ENCODE measurements at places on chromosomes 6 and 20. TPM values are rescaled to one million over a fixed set of nuclear protein-coding genes. Genes with fewer than 3 reads are reported as not detected.

GRCh38 chr6:143718472-143718871, 40.7 kb downstream of the PHACTR2 start:
- no peak for DNase-seq
- H3K36me3 ChIP-seq: no peaks in the 10 kb centered on the region
- H3K4me3 ChIP-seq: no peak overlapping the region
- H3K27me3 ChIP-seq: no peaks in the 10 kb centered on the region

DNA sequence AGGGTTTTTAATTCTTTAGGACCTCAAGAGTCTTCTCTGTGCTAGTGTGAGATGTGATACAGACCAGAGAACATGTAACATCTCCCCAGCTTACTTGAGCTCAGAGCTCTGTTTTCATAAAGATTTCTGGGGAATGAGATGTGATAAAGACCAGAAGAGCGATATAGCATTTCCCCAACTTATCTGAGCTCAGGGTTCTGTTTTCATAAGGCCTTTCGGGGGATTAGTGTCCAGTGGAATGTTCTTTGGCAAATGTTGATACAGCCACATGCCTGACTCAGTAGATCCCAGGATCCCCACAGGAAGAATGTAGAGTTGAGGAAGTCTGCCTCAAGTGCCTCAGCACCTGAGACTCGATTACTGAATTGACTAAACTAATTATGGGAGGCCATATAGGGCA, 18.7 kb upstream of the TOP1 start:
- no peaks in the 10 kb centered on the region for H3K4me1 ChIP-seq
- H3K4me3 ChIP-seq: no peak overlapping the region
- no peaks in the 10 kb centered on the region for H3K36me3 ChIP-seq
- H3K27ac ChIP-seq: no peak overlapping the region
- no peaks in the 10 kb centered on the region for H3K27me3 ChIP-seq

GRCh38 chr6:40714576-40715564, 127.7 kb upstream of the LRFN2 start:
- H3K36me3 ChIP-seq: no peaks in the 10 kb centered on the region
- H3K27me3 ChIP-seq: no peaks in the 10 kb centered on the region
- H3K27ac ChIP-seq: no peak overlapping the region
- H3K4me1 ChIP-seq: no peaks in the 10 kb centered on the region
- DNase-seq: peak; percentile 61
- no peak overlapping the region for H3K4me3 ChIP-seq

GRCh38 chr6:7897461-7898192, 13.0 kb downstream of the TXNDC5 start:
- no peak overlapping the region for H3K4me3 ChIP-seq
- no peak for DNase-seq
- no peak overlapping the region for H3K27ac ChIP-seq
- no peaks in the 10 kb centered on the region for H3K27me3 ChIP-seq

GRCh38 chr20:48364688-48365421, 462.9 kb downstream of the PREX1 start:
- no peak overlapping the region for H3K27ac ChIP-seq
- no peaks in the 10 kb centered on the region for H3K27me3 ChIP-seq
- H3K4me1 ChIP-seq: no peaks in the 10 kb centered on the region
- H3K36me3 ChIP-seq: no peaks in the 10 kb centered on the region
- H3K4me3 ChIP-seq: no peak overlapping the region

DNA sequence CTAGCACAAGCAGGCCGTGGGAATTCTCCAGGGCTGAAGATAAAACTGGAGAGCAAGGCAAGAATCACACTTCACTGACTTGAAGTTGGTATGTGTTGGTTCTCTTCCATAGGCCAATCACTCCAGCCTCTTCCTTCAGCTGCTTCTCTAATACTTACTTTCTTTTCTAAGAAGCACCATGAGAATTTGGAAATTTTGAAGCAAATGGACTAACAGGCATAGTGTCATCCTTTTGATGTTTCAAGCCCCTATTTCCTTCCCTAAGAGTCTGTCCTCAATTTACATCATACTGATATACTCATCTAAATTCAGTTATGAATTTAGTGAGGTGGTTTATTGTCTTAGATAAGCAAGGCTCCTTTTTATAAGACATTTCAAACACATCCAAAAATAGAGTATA, 24.0 kb downstream of the SLC26A8 start:
- H3K4me3 ChIP-seq: no peak overlapping the region
- no peaks in the 10 kb centered on the region for H3K36me3 ChIP-seq
- no peak overlapping the region for H3K27ac ChIP-seq
- DNase-seq: no peak
- H3K4me1 ChIP-seq: no peaks in the 10 kb centered on the region

- no peaks in the 10 kb centered on the region for H3K36me3 ChIP-seq
- no peak for DNase-seq
- no peaks in the 10 kb centered on the region for H3K4me1 ChIP-seq
- H3K27me3 ChIP-seq: no peaks in the 10 kb centered on the region
- H3K27ac ChIP-seq: no peak overlapping the region
- no peak overlapping the region for H3K4me3 ChIP-seq
Measured at GRCh38 chr6:145148776-145149175, 586.5 kb downstream of the EPM2A start.

- H3K4me1 ChIP-seq: no peaks in the 10 kb centered on the region
- no peak overlapping the region for H3K27ac ChIP-seq
- H3K27me3 ChIP-seq: no peaks in the 10 kb centered on the region
- H3K4me3 ChIP-seq: no peak overlapping the region
Measured at GRCh38 chr6:43936476-43936875, 166.5 kb downstream of the VEGFA start.

GRCh38 chr6:149960488-149960887, 3.3 kb upstream of the ULBP1 start:
- no peaks in the 10 kb centered on the region for H3K4me1 ChIP-seq
- no peaks in the 10 kb centered on the region for H3K36me3 ChIP-seq
- no peak overlapping the region for H3K4me3 ChIP-seq
- H3K27ac ChIP-seq: no peak overlapping the region
- no peak for DNase-seq

GRCh38 chr20:50226093-50226974, 35.7 kb downstream of the CEBPB start:
- no peaks in the 10 kb centered on the region for H3K36me3 ChIP-seq
- no peak for DNase-seq
- no peaks in the 10 kb centered on the region for H3K4me1 ChIP-seq
- no peak overlapping the region for H3K4me3 ChIP-seq
- peak overlapping the region; percentile 91 for H3K27ac ChIP-seq
- H3K27me3 ChIP-seq: no peaks in the 10 kb centered on the region

- no peaks in the 10 kb centered on the region for H3K27me3 ChIP-seq
- H3K4me3 ChIP-seq: peak overlapping the region; percentile 40
- DNase-seq: no peak
- H3K27ac ChIP-seq: peak overlapping the region; percentile 64
- H3K4me1 ChIP-seq: no peaks in the 10 kb centered on the region
Measured at GRCh38 chr6:150720774-150721233, 121.1 kb downstream of the PLEKHG1 start.

GRCh38 chr20:34943808-34944567, 11.6 kb downstream of the GSS start:
- no peaks in the 10 kb centered on the region for H3K36me3 ChIP-seq
- H3K27me3 ChIP-seq: no peaks in the 10 kb centered on the region
- H3K4me3 ChIP-seq: no peak overlapping the region
- H3K27ac ChIP-seq: peak overlapping the region; percentile 52

GRCh38 chr20:62588458-62589149, 53.7 kb upstream of the SLCO4A1 start:
- no peaks in the 10 kb centered on the region for H3K4me1 ChIP-seq
- peaks cover 70% of the 10 kb centered on the region for H3K27me3 ChIP-seq
- no peaks in the 10 kb centered on the region for H3K36me3 ChIP-seq
- no peak overlapping the region for H3K27ac ChIP-seq

DNA sequence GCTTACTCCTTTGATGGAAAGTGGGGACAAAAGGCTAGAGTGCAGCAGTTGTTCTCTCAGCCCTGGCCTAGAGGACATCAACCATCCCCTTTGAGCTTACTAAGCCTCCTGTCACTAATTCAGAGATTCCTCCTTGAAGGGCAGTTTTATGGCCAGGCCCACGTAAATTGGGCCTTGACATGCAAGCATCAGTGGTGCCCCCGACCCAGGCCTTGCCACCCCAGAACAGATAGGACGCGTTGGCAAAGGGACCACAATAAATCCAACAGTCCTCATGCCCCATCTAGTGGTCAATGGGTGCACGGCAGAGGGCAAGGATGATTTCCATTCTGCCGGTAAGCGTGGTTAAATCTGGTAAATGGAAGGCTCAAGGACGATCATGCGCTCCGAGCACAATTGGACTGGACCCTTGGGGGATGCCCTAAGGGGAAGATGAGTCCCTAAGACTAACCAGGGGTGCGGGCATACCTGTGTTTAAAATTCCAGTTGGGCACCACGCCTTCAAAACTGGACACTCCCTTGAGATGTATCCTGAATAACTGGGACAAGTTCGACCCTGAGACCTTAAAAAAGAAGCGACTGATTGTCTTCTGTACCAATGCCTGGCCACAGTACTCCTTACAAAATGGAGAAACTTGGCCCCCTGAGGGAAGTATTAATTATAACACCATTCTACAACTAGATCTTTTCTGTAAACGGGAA, 32.6 kb downstream of the CEP85L start:
- no peaks in the 10 kb centered on the region for H3K27me3 ChIP-seq
- no peaks in the 10 kb centered on the region for H3K36me3 ChIP-seq
- H3K27ac ChIP-seq: no peak overlapping the region

- no peaks in the 10 kb centered on the region for H3K4me1 ChIP-seq
- no peak for DNase-seq
- peak overlapping the region; percentile 3 for H3K4me3 ChIP-seq
- H3K27me3 ChIP-seq: no peaks in the 10 kb centered on the region
- H3K27ac ChIP-seq: peak overlapping the region; percentile 40
- H3K36me3 ChIP-seq: no peaks in the 10 kb centered on the region
Measured at GRCh38 chr6:26295691-26296555, 69.1 kb upstream of the BTN3A2 start.

DNA sequence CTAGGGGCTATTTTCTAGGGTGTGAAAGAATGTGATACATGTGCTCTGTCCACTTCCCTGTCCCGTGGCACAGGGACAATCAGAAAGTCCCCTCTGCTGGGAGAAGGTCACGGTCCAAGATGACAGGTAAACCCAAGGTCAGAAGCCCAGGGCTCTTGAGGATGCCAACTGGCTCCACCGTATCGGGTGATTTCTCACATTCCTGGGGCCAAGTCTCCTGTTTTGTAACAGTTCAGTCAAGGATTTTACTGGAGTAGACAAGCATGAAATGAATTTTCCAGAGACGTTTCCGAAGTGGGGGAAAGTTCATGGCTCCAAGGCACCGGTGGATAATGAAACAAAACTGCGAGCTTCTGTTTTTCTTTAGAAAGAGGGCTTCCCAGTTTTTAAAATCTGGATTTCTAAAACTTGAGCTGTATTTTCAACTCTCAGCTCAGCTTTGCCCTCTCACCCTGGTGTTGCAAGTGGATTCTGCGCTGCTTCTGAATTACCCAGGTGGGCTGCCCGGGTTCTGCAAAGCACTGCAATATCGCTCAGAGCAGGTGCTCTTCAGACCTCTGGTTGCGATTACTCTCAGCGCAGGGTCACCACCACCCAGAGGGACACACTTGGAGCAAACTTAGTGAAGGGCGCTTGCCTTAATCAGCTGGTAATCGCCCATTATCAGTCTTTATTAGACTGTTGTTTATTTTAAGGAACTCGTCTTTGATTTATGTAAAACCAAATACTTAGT, 64.4 kb upstream of the TMEM170B start:
- H3K4me3 ChIP-seq: peak overlapping the region; percentile 18
- peak overlapping the region; percentile 44 for H3K27ac ChIP-seq
- no peaks in the 10 kb centered on the region for H3K27me3 ChIP-seq
- no peaks in the 10 kb centered on the region for H3K4me1 ChIP-seq

DNA sequence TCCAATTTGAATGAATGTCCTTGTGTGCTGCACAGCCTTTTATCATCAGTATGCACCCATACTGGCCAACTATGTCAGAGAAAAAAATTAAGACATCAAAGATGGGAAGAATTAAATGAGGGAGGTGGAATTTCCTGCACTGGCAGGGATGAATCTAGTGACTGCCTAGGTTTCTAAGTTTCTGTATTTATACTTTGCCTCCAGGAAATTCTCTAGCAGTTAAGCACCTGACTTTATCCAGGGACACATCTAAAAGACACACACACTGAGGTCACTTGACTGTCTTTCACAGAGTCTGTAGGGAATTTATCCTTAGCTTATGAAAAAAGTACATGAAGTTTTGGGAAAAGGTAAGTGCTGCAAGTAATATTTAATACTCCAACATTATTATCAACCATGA, 636.5 kb upstream of the PTCHD4 start:
- no peak overlapping the region for H3K4me3 ChIP-seq
- no peaks in the 10 kb centered on the region for H3K36me3 ChIP-seq
- no peaks in the 10 kb centered on the region for H3K27me3 ChIP-seq
- H3K27ac ChIP-seq: no peak overlapping the region
- no peak for DNase-seq
- H3K4me1 ChIP-seq: no peaks in the 10 kb centered on the region

DNA sequence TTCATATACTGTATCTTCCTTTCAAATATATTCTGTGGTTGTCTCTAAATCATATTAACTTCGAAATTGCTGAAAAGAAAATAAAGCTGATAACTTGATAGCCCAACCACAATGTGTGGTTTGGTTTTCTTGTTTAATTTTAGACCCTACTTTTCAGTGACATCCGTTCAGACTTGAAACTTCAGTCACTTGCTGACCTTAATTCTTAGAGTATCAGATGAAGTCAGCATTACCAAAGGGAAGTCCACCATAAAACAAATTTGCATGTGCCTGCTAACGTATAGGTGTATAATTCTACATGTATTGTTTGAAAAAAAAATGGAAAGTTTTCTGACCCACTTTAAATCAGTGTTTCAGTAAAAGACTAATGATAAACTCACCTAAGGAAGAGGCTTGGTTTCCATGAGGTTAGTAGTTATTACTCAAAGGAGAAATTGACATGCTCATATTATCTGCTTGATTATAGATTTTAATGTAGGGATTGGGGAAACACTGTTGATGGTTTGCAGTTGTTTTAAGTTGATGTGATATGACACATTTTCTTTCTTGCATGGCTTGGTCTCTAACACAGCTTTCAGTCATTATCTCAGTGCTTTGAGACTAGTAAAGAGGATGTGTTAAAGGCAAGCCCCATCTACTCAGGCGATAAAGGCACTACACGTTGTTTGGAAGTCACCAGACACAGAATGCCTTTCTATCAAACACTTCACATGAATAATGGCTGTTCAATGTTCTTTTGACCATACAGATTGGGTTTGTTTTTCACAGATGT, 5.2 kb upstream of the IL17A start:
- H3K36me3 ChIP-seq: no peaks in the 10 kb centered on the region
- no peak overlapping the region for H3K27ac ChIP-seq
- DNase-seq: no peak

The GHRH gene
- not detected for total RNA-seq

The VSTM2L gene
- total RNA-seq: 0.44 TPM

The TP53INP2 gene
- 8.0 TPM for total RNA-seq

The C6orf89 gene
- 32.8 TPM for total RNA-seq

The GNMT gene
- total RNA-seq: 5.9 TPM

The SRMS gene
- total RNA-seq: 0.66 TPM

The SIRPD gene
- total RNA-seq: not detected

The RIN2 gene
- total RNA-seq: 114 TPM

All from breast epithelium (tissue), 4 donors.